NCI-H2081 treated with DMSO at 0.1 percent for 48 hours (cell line): ENCODE measurements at places on chromosomes 4 and X.

DNA sequence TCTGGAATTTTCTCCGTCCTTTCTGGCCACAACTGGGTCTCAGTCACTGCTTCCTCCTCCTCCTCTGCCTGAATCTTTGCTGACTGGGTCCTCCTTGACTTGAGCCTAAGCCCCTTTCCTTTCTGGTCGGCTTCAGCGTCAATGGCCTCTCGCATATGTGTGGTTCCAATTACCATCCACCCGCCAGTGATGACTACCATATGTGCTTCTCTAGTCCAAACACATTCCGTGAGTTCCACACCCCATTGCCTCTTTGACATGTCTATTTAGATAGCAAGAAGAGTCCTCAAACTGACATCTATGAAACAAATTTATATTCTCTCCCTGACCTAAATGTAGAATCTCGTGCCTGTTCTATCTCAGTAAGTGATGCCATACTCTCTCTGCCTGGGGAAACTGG, 19.8 kb downstream of the MXRA5 start:
- DNase-seq = no peak

DNA sequence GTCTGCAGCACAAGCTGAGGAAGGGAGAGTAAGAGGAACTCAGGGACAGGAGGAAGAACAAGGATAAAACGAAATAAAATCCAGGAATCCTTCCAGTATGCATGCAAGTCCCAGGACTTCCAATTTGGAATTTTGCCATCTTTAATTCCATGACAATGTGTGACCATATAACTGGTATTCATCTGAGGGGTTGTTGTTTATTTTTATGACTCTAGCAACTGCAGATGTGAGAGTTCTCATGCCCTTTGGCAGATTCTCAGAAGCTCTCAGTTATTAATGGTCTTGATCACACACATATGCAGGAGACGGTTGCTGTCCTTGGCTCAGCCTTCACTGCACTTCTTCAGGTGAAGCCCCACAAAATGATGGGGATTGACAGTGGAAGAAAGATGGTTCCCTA, 148.2 kb downstream of the SMIM20 start:
- no peak for DNase-seq

- DNase-seq = no peak
Measured at GRCh38 chrX:53268173-53268572, 13.2 kb downstream of the IQSEC2 start.

- DNase-seq = no peak
Measured at GRCh38 chr4:56741595-56741994, 60.5 kb upstream of the HOPX start.
